ENCODE measurements at places on chromosomes 3 and 15. TPM values are rescaled to one million over a fixed set of nuclear protein-coding genes. Genes with fewer than 3 reads are reported as not detected.

ONECUT1 gene
- not detected for total RNA-seq

PCSK6 gene
- total RNA-seq: 28.6 TPM

CHSY1 gene
- 15.1 TPM for total RNA-seq

MUC20 gene
- 4.7 TPM for total RNA-seq

AGBL1 gene
- total RNA-seq: not detected
